ENCODE measurements at places on chromosomes 7 and 10.

- no peak for DNase-seq
These were observed 18.2 kb upstream of the C10orf105 start for GRCh38 chr10:71737834-71738197.

DNA sequence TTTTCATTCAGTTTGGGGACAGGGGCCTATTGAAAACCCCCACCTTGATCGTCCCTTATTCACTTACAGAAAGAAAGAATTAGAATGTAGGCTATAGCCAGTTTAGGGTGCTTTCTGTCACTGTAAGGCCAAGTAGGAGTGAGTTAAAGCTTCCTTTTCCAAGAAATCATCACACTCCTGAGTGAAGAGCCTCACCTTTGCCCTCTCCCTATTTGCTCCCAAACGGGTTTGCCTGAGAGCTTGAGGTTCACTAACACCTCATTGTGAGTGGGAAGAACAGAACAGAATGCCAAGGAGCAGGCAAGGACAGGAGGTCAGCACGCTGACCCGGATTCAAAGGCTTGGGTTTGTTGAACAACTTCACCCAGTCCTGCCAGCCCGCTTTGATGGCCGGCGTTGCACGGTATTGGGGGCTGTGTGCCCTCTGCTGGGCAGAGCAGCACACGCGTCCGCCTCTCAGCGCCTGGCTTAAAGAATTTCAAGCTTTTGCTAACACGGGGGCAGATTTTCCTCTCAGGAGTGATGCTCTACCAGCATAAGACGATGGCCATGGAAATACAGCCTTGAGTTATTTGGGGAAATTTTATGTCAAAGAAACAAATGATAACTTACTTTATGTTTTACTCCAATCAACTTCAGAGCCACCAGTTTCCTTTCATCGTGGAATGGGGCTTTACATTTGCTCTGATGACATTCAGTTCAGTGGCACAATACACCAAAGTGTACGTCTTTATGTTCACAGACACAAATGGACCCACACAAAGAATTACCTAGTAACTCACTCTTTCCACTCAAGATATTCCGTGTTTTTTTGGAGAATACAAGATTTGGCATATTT, 470.0 kb downstream of the SUGCT start:
- no peak for DNase-seq

DNA sequence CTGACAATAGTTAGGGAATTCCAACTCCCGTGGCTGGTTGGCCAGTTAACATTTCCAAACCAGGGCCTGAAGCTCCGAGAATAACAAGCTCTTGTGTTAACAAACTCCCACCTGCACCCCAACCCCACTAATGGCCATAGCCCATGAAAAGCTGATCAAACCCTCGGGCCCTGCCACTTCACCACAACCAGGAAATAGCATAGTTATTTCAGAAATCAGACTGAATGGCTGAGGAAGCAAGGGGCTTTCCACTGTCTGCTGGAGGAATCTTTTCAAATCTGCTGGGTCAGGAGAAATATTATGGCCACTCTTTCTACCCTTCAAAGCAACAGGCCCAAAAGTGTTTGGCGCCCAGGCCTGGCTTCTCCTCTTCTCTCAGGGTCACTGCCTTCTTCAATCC, 145.6 kb downstream of the GLCCI1 start:
- no peak for DNase-seq

DNA sequence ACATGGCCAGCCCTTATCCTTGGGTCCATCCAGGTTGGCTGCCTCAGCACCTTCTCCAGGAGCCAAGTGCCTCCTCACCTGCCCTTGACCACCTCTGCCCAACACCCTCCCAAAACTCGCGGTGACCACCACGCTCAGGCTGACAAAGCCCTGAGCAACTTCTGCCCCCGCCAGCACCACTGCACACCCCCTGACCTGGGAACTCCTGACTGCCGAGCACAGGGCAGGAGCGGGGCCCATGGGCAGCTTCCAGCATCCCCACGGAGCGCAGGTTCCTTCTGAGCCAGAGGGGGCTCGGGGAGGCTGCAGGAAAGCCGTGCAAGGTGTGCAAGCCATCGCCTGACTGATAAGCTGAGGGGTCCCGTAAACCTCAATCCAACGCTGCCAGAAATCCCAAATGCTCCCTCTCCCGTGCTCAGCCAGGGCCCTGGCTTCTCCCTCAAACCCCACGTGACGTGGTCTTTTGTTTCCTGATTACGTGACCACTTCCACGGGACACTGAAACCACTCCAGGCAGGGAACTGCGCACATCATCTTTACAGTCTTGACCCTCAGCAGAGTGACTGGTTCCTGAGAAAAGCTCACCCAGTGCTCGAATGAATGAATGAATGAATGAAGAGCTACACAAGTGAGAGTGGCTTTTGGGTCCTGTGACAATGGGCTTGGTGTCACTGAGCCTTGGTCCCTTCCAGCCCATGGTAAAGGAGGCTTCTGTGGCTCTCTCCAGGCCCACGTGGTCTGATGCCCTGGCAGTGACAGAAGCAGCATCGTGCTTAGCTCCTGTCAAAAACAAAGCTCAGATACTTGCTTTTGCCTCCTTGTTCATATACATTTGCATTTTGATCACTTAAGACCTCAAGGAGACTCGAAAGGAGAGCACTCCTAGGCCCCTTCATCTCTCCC, 249.8 kb upstream of the PPP2R2D start:
- DNase-seq: no peak

DNA sequence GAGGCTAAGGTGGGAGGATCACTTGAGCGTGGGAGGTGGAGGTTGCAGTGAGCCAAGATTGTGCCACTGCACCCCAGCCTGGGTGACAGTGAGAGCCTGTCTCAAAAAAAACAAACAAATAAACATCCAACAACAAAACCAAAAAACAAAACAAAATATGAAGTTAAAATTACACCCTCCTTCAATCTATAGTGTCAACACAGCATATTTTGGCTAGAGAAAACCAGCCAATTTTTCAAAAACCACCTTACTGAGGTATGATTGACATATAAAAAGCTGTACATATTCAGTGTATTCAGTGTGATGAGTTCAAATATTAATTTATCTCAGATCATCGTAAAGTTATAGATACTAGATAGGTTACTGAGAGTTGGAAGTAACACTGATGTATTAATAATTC, 102.4 kb downstream of the ICA1 start:
- DNase-seq: no peak

- DNase-seq: no peak
These were observed 105.8 kb downstream of the THSD7A start for GRCh38 chr7:11726001-11726793.

DNA sequence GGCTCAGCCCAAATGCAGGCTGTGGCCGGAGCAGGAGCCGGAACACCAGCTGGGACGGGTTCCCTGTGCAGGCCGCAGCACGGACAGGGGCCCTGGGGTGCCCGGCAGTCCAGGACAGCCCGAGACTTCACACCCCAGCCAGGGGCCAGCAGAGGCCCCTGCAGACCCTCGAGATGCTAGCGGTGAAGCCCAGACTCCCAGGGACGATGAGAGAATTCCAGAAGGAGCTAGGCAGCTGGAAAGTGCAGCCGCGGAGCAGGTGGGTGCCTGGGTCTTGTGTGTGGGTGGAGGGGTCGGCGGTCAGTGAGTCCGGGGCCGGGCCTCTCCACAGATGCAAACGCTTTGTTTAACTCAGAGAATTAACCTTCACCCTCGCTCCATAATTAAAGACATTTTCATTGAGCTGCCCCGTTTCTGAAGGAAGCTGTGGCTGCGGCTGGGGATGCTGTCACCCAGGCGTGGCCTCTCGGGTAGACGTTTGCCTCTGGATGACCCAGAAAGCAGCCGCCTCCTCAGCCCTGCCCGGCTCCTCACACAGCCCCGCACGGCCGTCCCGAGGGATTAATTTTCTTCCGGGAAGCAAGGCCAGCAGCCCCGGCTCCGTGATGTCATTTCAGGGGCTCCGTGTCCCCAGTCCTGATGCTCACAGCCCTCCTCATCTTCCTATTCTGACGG, 26.5 kb downstream of the KNDC1 start:
- DNase-seq: no peak

GRCh38 chr7:44646176-44646920, 39.9 kb downstream of the OGDH start:
- peak; percentile 61 for DNase-seq

All from gastrocnemius medialis (tissue), 4 donors.